ENCODE measurements at places on chromosomes 3 and 15.

DNA sequence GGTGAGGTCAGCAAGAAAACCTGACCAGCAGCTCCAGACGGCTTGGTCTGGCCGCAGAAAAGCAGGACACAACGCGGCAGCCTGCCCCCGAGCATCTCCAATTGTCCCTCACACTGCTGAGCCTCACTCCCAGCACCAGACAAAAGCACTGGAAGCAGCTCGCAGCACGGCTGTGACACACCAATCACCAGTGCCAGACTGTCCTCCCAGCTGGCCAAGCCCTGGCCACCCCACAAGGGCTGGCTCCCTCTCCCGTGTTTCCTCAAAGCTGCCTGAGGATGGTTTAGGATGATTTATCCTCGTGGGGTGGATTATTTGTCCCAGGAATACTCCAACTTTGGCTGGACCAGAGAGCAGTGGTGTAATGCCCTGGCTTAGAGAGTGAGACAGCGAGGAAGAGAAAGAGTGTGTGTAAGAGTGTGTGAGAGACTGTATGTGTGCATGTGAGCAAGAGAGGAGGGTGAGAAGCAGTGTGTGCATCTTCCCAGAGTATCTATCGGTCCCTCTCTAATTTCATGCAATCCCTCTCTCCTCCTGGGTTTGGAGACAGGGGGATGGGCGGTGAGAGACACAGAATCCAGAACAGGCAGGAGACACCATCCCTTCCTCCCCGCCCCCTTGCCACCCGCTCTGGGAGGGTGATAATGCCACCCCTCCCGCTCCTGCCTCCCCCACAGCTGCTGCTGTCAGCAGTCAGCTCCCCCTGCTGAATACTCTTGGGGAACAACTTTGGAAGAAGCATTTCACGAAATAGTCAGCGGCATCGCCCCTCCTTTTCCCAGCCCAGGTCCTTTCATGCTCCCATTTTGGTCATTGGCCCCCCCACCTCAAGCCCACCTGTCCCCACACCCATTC lies 34.2 kb downstream of the SEMA5B start:
- no peak for DNase-seq

DNA sequence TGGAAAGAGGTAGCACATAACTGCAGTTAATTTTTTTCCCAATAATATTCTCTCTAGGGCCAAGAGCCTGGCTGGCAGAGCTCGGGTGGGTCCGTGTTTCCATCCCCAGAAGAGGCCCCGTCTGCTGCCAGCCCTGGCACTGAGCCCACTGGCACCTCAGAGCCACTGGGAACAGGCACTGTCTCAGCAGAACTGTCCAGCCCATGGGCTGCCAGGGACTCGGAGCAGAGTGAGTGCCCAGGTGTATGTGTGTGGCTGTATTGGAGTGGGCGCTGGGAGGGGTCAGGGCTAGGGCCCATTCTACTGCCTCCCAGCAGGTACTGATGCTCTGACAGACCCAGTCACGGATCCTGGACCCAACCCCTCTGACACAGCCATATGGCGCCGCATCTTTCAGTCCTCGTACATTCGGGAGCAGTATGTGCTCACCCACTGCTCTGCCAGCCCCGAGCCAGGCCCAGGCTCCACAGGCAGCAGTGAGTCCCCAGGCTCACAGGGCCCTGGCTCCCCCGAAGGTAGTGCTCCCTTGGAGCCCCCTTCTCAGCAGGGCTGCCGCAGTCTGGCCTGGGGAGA lies 8.9 kb downstream of the VWA5B2 start:
- no peak for DNase-seq

DNA sequence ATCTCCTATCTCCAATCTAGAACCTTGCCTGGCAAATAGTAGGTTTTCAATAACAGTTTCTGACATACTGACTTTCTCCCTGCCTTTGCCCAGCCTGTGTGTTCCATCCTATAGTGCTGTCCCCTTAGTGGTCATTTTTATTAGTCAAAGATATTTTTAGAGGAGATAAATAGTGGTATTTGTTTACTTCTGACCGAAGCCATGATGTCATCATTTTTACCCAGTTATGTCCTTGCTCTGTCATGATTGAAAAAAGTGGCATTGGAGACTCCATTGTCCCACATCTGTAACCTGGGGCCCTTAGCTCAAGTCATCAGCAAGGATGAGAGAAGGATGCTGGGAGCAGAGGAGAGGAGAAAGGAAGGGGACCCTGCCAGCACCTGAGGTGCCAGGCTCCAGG lies 80.6 kb upstream of the ATP2B2 start:
- DNase-seq: no peak

GRCh38 chr3:131303848-131304247 lies 77.7 kb upstream of the NUDT16 start:
- DNase-seq: no peak

DNA sequence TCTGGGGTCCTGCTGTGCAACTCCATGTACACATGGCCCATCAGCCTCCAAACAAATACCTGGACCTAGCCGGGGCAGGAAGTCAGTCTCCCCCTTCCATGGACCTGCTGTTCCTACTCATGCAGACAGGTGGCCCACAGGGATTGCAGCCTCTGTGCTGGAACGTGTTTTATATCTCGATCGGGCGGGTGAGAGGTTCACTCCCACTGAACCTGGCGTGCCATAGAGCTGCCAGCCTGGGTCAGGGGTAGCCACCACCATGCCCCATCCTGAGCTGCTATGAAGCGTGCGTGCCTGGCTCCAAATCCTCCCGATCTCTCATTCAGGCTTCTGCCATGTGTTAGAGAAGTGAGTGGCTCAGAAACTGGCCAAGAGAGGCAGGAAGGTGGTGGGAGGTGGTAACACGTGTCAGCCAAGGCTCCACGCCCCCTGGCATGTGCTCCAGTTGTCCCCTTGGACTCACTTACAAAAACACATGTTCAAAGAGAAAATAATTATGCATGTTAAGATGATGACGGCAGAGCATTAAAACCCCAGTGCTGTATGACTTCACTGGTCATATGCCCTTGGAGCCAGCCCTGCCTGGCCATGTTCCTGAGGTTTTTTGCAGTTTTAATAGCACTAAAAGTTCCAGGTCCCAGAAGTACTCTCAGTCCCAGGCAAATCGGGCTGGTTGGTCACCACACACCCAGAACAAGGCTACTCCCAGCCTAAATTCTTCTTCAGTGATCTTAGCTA lies 30.6 kb downstream of the CTSH start:
- no peak for DNase-seq

DNA sequence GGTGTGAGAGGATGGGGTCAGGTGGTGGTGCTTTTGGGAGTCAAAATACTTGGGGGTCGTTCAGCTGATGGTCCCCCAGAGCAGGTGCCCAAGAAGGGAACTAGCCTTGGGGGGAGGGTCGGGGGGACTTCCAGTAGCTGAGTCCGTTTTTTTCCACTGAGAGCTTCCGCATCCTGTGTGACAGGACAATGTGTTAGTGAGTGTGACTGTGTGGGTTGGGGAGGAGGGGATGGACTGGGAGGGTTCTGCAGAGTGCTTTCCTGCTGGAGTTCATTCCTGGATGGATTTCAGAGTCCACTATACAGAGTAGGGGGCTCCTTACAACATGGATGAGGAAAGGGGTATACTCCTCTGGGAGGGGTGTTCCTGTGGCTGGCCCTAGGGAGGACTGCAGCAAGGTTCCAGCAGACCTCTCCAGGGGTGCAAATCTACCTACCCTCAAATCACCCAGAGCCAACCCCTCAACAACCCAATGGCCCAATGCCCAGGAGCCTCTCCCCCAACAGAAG lies 601 bp upstream of the HYAL2 start:
- no peak for DNase-seq

DNA sequence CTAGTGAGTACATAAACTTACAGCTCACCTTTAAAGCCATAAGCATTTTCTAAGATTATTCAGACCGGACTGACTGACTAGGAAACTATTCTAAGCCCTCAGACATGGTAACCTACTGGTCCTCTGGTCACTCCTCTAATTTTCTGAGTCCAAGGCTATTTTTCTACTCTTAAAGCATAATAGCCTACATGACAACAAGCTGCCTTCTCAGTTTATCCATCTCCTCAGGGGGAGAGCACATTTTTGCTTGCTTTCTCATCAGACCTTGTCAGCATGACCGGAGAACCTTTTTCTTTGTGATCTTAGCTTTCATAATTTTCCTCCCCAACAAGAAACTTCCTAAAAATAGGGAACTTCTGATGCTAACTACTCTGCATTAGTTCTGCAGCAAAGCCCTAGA lies 38.4 kb downstream of the UBP1 start:
- DNase-seq: no peak

- no peak for DNase-seq
Observed at GRCh38 chr3:187150599-187150998, 11.3 kb upstream of the RPL39L start.

DNA sequence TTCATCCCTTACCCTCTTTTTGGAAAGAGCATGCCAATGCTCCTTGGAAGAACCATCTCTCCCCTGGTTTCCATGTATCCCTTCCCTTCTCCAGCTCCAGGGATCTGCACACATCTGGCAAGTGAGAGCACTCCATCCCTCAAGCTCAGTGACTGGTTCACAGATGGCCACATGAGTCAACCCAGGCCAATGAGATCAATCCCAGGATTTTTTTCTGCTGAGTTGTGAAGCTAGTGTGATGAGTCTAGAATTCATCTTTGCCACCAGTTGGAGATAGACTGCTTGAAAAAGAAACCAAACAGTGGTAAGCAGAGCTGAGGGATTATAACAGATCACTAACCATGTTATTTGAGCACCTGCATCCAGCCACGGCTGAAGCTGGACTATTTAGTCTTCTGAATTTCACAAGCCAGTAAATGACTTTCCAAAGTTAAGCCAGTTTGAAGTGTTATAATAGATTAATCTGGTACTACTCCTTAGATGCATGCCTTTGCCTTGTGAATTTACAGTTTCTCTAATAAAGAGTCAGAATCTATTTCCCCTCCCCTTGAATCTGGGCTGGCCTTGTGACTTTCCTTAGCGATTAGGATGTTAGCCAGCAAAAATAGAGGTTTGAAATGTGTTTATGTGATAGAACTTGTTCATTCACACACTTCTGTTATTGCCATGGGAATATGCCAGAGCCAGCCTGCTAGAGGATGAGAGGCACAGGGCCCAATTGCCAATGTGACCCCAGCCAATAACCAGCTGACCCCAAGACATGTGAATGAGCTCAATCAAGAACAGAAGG lies 159.8 kb downstream of the WNT5A start:
- peak; percentile 23 for DNase-seq

DNA sequence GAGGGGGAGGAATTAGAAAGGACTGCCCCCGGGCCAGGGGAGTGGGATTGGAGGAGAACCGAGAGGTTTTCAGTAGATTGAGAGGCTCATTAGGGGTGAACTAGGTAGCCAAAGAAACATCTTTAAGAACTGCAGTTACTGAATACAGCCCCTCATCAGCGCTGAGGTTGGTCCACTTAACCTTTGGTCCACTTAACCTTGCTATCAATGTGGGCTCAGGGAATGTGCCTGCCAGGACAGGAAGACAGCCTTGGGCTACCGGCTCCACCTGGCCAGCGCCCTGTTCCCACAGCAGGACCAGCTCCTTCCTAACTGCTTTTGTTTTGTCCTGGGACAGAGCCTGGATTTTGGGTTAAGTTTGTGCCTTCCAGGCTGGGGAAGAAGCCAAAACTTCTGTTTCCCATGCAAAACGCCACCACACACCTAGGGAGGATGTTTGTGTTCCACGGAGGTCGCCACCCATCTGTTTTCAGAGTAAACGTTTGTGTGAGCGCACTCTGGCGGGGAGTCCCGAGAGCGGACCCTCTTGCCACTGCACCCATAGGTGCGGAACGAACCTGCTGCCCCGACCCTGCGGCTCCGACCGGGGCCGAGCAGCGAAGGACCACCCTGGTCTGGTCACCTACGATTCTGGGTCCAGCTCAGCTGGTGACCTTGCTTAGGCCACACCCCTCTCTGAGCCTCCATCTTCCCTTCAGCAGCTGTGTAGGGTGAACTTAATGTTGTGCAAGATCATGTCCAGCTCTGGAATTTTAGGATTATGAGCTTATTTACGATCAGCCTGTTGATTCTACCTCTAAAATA lies 107.4 kb downstream of the VGLL4 start:
- DNase-seq: no peak

GRCh38 chr3:56919797-56920195 lies 118.0 kb upstream of the ARHGEF3 start:
- no peak for DNase-seq

DNA sequence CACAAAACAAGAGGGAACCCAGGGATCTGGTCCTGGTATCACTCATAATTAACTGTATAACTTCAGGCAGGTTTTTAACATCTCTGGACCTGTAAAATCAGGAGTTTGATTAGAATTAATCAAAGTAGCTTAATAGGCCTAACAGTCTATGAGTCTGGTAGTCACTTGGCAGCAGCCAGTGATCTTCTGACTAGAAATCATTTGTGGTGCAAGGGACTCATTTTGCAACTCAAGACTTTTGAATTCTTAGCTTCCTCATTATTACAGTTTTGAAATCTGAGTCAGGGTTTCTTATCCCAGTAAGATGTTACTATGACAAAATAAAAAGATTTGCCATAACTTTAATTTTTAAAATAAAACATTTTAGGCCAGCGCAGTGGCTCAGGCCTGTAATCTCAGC lies 70.8 kb downstream of the TMCC1 start:
- DNase-seq: no peak

DNA sequence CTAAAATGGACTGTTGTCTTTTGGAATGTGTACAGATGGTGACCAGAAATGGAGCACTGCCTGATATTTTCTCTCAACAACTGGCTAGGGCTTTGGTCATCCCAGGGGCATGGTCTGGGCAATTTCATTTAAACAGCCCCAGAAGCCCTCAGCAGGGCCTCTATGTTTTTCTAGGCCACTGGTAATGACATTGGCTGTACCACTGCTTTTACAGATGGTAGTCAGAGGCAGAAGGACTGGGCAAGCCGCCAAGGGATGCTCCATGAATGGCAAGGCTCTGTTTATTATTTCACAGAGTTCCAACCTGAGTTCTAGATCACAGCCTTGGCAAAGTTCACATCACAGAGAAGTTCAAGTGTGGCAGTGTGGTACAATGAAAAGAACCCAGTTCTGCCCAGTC lies 37.0 kb upstream of the LMCD1 start:
- DNase-seq: no peak

DNA sequence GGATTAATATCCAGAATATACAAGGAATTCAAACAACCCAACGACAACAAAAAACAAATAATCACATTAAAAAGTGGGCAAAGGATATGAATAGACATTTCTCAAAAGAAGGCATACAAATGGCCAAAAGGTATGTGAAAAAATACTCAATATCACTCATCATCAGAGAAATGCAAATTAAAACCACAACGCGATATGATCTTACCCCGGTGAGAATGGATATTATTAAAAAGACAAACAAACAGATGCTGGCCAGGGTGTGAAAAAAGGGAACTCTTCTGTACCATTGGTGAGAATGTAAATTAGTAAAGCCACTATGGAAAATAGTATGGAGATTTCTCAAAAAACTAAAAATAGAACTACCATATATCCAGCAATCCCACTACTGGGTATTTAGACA lies 43.5 kb upstream of the MEF2A start:
- no peak for DNase-seq

DNA sequence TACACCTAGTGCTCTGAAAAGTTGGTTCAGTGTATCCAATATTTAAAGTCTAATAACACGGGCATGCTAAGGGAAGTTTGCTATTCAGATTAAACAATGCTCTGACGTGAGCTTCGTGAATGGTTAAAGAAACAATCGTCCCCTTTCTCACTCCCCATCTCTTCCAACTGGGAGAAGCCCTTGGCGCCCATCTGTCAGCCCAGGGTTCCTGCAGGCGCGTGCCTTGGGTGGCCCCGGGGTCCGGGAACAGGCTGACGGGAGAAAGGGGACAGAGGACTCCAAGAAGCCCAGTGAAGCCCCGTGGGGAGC lies 413 bp downstream of the SEC22C start:
- DNase-seq: no peak
